GM13976 (cell line): ENCODE measurements at places on chromosomes 1 and 21.

GRCh38 chr1:187842406-187843165, 1013.8 kb downstream of the PLA2G4A start:
- no peak for DNase-seq

DNA sequence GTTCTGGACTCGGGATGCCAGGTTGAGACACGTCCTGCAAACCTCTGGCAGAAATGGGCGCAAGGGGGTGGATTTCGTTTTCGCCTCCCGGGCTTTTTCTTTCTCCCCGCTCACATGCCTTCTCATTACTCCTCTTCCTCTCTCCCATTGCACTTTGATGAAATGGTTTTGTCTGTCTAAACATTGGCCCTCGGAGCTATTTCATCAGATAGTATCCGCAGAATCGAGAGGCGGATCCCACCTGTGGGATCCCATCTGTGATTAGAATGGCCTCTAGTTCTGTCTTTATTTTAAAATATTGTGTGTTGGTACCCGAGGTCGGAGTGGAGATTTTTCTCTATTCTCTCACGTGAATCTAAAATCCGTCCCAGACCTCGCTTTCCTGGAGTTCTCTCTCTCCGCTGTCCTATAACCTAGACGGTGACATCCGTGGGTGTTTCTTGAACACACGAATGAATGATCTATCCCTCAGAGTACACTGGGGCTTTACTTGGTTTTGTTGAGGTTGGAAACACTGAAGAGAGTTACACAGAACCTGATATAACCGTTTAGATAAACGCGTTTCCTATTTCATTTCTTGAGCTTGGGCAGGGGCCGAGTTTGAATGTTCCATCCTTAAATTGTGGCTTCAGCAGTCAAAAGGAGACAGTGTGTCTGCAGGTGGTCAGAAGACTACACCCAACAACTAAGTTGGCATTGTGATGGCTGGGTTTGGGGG, 2.0 kb downstream of the EDARADD start:
- DNase-seq = no peak

- DNase-seq = no peak
Measured at GRCh38 chr1:22241811-22242210, 98.9 kb upstream of the WNT4 start.

DNA sequence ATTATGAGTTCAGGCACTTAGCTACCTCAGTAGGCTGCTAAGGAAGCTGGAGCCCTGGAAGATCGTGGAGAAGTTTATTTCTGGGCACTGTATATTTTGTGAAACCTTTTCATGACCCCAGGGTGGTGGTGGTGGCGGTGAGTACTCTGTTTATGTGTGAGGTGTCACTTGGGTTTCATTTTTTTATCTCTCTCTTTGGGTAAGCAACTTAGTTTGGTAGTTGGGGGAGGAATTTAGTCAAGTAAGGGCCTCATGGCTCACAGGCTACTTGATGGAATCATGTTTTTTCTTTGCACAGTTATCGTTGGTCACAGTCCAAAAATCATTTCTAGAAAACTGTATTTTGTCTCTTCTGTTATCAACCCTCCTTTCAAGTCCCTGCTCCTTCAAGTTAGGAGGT, 33.9 kb downstream of the C1orf141 start:
- DNase-seq = no peak

- no peak for DNase-seq
Measured at GRCh38 chr1:180486092-180486491, 16.3 kb downstream of the ACBD6 start.

DNA sequence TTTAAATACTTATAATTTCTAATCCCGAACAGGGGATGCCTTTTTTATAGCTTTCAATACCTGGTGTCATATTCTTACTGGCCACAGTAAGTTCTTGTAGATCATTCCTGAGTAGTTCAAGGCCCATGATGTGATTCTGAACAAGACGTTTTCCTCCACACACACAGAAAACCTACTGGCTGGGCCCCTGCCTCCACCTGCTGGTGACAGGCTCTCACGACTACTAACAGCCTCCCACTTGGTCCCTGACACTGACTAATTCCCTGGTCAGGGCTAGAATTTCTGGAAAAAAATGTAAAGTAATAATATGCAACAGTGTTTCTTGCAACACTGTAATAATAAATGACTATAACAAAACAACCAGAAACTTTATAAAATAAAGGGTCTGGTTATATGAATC, 50.4 kb upstream of the RIPK4 start:
- peak; percentile 75 for DNase-seq

GRCh38 chr1:50329332-50329932, 93.8 kb downstream of the DMRTA2 start:
- no peak for DNase-seq

DNA sequence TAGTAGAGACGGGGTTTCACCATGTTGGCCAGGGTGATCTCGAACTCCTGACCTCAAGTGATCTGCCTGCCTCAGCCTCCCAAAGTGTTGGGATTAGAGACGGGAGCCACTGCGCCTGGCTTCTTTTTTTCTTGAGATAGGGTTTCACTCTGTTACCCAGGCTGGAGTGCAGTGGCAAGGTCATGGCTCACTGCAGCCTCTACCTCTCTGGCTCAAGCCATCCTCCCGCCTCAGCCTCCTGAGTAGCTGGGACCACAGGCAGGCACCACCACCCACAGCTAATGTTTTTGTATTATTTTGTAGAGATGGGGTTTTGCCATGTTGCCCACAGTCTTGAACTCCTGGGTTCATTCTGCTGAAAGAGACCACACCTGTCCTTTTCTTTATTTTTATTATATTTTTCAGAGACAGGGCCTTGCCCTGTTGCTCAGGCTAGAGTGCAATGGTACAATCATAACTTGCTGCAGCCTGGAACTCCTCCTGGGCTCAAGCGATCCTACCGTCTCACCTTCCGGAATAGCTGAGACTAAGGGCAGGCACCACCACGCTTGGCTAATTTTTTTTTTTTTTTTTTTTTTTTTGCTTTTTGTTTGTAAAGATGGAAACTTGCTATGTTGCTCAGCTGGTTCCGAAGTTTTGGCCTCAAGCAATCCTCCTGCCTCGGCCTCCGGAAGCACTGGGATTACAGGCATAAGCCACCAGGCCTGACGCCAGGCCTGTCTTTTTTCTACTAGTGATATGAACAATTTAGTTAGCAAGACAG, 3.1 kb downstream of the LMNA start:
- DNase-seq = no peak

GRCh38 chr1:237701534-237701933, 189.2 kb downstream of the ZP4 start:
- DNase-seq = no peak

- no peak for DNase-seq
Measured at GRCh38 chr21:16108561-16109075, 378.8 kb downstream of the USP25 start.

DNA sequence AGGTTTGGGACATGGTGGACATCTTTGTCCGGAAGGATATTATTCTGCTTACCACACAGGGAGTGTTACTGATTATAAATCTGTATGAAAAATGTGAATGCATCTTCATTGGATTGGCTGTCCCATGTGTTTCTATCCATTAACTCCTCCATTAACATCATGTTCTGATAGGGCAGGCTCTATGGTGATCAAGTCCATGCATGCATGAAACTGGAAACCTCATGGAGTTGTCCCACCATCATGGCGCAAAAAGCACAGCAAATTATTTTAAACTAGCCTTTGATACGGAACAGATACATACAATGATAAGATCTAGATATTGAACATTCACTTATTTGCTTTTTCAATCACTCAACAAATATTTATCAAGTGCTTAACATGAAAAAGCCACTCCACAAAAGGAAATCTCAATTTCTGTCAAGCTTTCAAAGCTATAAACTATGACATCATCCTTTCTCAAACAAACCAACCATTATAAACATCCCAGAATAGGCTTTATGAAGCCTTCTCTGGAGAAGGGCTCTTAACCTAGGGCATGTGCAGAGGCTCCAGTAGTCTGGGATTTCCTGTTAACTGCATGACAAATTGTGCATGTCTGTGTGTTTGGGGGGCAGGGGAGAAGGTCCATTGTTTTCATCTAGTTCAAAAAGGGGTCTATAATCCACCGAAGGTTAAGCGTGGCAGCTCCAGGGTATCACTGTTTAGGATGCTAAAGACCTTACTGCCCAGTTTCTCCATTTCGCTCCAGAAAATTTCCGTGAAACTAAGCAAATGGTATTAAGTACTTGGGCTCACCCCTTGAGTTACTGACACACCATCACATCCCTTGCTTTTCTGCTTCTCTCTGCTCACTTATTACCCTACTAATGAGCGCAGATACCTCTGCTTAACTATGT, 46.1 kb downstream of the ADAMTS1 start:
- no peak for DNase-seq

GRCh38 chr1:75136921-75137641, 2.9 kb downstream of the LHX8 start:
- DNase-seq = no peak

DNA sequence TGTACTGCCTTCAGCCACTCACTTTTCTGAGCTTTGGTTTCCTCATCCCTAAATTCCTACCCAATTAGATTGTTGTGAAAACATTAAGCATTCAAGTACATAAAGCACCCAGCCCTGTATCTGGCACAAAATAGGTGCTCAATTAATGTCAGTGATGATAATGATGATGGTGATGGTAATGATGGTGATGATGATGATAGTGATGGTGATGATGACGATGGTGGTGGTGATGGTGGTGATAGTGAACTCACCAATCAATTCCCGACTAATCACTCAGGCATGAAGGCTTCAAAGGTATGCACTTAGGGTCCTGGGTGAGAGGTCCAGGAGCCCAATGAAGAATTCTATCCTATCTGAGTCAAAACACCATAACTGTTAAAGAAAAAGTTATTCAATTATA, 383.5 kb downstream of the MATN1 start:
- DNase-seq = no peak

DNA sequence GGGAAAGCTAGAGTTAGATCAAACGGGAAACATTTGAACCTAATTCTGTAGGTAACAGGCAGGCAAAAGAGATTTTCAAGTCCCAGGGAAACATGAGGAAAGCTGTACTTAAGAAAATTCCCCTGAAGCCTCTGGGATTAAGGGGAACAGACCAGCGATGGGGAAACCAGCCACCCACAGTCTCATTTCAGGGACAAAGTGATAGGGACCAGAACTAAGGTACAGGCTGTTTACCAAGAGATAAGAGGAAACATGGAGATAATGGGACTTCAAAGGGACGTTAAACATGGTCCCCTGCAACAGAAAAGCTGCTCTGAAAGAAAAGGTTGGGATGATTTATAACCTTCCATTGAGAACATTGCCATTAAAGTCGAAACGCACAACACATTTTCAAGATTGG, 84.4 kb downstream of the NTPCR start:
- no peak for DNase-seq

DNA sequence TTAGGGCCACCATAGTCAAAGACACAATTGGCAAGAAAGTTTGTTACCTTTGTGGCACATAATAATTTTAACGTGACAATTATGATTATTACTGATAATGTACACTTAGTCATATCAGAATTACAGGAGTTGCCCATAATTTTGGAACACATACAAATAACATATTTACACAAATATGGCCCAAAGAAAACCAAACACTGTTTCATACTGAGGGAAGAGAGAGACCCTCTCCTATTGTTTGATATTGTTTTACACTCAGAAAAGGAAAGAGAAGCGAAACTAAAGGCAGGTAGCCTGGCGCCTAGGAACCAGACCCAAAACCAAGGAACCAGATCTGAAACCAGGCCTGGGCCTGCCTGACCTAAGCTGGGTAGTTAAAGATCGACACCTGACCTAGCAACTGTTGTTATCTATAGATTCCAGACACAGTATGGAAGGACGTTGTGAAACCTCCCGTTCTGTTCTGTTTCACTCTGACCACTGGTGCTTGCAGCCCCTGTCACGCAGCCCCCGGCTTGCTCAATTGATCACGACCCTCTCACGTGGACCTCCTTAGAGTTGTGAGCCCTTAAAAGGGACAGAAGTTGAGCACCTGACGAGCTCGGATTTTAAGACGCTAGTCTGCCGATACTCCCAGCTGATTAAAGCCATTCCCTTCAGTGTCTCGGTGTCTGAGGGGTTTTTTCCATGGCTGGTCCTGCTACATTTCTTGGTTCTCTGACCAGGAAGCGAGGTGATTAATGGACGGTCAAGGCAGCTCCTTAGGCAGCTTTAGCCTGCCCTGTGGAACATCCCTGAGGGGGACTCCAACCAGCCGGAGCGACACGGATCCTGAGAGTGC, 27.9 kb downstream of the C1orf115 start:
- no peak for DNase-seq

- DNase-seq = no peak
Measured at GRCh38 chr1:96927125-96927524, 205.5 kb downstream of the PTBP2 start.

GRCh38 chr1:76433526-76433925, 359.0 kb downstream of the ST6GALNAC3 start:
- DNase-seq = no peak

- no peak for DNase-seq
Measured at GRCh38 chr1:76254104-76255030, 179.8 kb downstream of the ST6GALNAC3 start.

GRCh38 chr1:7284839-7285435, 486.2 kb upstream of the VAMP3 start:
- DNase-seq = no peak

- no peak for DNase-seq
Measured at GRCh38 chr1:45957684-45958083, 154.3 kb downstream of the MAST2 start.
